ENCODE measurements at places on chromosomes 2 and 18.

DNA sequence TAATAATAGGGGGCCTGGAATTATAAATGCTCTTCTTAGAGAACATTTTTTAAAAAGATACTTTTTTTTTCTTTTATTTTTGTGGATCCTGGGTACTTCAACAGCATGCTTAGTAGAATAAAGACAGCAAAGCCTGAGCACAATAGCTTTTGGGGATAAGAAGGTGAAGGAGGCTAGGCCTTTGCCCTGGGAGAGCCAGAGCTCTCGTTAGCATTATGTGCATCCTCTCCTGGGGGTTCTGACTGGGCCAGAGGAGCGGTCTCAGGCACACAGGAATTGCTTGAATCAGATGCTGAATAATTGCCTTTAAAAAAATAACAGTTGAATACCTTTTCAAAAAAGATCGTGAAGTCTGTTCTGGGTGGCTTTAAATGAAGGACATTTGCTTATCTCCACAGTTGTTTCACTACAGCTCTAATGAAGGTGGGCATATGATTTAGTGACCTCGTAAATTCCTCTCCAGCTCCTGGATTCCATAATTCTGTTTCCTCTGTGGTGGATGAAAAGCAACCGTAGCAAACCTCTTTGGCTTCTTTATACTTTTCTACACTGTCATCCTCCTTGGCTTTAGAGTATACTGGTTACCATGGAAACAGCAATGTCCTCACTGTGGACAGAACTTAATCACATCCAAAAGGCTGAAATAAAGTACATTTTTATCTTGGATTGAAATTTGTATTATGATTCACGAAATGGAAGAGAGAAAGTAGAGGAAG is 133.8 kb downstream of the MAIP1 start:
- DNase-seq = no peak

DNA sequence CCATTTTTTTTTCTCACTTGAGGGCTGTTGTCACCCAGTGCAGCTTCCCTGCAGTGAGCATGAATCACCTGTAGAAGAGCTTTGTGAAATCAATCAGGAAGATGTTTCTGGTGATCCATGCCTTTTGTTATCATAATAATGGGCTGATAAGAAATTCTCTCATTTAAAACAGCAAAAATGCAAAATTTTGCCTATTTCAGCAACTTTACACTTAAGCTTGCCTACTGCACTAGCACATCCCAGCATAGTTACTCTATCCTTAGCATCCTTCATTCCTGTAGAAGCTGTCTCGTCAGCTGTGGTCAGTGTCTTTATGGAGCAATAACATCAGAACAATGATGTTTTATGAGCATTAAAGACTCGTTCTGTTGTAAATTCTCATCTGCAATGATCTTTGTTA is 178.6 kb upstream of the ZNF804A start:
- no peak for DNase-seq

GRCh38 chr2:4938206-4938605 is 754.0 kb upstream of the SOX11 start:
- DNase-seq = no peak

GRCh38 chr2:68363721-68364120 is 1.4 kb upstream of the PLEK start:
- no peak for DNase-seq

GRCh38 chr2:165582863-165583506 is 113.5 kb downstream of the CSRNP3 start:
- no peak for DNase-seq
